Astrocyte of the spinal cord (primary cell): ENCODE measurements at places on chromosomes 3 and 15.

- DNase-seq: no peak
Measured at GRCh38 chr3:46433841-46434240, 26.8 kb downstream of the CCRL2 start.

DNA sequence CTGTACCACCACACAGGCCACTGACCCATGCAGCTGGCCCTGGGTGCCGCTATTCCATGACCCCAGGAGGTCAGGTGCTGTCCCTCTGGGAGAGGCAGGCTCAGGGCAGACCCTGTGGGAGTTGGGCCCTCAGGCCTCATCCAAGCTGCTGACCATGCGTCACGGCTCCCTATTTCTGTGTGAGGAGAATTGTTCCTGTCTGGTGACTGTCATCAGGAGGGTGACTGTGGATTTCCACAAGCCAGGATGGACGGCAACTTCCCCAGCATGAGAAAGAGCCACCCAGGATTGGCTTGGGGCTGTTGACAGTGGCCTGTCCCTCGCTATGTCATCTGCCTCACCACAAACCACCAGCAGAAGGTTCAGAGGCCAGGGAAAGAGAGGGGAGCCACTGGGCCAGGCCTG is 41.4 kb downstream of the ZDHHC19 start:
- no peak for DNase-seq

DNA sequence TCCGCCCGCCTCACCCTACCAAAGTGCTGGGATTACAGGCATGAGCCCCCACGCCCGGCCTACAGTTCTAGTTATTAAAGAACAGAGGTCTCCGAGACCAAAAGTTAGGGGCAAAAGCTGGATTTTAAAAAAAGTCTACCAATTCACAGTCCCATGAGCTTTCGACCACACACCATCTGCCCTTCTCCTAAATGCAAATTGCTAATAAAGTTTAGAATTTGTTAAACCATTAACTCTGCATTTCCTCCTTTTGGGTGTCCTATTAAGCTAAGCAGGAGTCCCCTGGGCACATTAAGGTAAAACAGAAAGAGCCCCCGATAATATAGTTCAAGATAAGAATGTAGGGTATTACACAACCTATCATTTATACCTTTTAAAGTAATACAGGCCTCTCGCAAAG is 322.7 kb downstream of the FOXP1 start:
- no peak for DNase-seq

GRCh38 chr15:56871185-56871584 is 47.3 kb upstream of the TCF12 start:
- peak; percentile 76 for DNase-seq

DNA sequence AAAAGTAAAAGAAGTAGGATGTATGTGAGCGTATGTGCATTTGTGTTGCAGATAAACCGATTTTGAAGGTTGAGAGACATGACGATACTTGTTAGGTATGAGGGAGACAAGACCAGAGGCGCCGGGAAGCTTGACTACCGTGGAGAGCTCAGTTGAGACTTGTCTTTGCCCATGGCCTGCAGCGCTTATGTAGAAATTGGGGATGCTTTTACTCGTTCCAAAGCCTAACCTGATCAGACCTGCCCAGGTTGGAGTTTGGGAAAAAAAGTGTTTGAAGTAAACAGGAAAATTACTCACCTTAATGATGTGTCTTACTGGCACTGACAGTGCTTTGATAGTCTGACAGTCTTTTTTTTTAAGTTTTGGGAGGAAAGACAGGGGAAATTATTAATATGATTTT is 202.8 kb downstream of the TP63 start:
- DNase-seq: no peak

DNA sequence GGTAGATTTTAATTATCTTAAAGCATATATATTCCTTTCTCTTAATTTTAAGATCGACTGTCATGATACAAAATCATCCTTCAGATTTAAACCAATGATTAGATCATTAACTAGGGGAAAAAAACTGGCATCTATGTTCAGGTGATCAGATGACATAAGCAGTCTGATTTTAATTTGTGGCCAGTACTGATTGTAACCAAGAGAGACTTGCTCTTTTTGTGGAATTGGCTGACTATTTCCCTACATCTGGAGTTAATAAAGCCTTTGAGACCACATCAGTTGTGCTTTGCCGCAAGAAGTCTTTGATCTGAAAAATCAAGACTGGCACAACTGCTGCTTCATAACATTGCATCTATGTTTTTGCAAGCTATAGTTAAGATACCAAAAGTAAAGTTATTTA is 148.4 kb upstream of the CGNL1 start:
- peak; percentile 92 for DNase-seq

GRCh38 chr3:102233881-102234280 is 200.9 kb upstream of the ZPLD1 start:
- DNase-seq: no peak

DNA sequence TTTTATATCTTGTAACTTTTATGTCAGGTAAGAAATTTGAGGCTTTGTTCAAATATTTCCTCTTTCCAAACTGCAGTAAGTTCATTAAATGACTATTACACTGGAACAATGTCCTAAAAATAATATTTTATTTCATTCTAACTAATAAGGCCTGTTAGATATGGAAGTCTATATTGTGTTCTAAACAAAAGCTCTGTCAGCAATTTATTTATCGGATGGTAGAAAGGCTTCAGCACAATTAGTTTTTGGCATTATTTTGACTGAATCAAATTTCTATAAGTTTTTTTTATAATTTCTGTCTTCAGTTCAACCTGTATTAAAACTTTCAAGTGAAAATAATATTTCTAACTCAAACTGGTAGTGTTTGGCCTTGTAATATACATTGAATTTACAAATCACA is 992.1 kb downstream of the EPHA3 start:
- no peak for DNase-seq
